NCI-H345 (cell line): ENCODE measurements at places on chromosomes 6 and 20.

- DNase-seq = no peak
These were observed 4.6 kb upstream of the REV3L start for GRCh38 chr6:111487661-111488060.

DNA sequence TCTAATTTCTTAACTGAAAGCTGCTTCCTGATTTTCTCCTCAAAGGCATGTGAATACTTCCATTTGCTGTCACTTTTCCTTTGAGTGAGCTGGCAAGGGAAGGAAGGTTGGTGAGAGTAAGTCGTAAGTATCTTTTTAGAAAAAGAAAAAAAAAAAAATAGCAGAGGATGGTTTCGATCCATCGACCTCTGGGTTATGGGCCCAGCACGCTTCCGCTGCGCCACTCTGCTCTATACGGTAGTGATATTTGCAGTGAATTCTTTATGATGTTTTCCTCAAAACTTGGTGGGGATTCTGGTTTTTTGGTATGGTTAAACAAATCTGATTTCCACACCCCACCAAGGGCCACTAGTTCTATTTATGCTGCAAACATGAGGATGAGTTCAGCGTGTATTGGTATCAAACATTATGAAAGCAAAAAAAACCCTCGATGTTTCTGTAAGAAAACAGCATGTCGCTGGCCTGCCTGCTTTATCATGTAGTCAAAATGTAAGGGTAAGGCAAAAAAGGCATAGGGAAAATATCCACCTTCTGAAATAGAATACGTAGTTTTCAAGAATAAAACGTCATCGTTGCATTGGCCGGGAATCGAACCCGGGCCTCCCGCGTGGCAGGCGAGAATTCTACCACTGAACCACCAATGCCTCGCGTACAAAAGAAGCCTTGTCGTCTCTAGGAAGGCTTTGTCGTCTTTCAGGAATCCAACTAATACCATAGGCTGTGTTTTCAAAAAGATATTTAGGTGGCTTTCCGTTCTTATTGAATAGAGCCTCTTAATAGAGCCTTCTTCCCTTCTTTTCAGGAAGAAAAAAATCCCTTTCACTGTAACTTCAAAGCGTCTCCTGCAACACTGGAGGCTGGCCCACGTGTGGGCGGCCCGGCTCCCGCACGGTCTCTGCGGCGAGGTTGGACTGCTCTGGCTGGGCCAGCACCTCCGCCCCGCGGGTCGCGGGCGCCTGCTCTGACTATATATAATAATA lies 9.6 kb downstream of the OR2B2 start:
- peak; percentile 81 for DNase-seq

DNA sequence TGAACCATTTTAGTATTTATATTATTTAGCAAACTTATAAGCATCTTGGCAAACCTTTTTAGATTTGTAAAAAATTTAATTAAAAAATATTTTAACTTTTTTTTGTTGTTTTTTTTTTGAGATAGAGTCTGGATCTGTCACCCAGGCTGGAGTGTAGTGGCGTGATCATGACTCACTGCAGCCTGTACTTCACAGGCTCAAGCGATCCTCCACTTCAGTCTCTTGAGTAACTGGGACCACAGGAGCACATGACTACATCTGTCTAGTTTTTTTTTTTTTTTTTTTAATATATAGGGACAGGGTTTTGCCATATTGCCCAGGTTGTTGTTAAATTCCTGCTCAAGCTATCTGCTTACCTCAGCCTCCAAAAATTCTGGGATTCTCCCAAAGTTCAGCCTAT lies 161.1 kb downstream of the EYS start:
- DNase-seq = no peak

- DNase-seq = peak; percentile 63
These were observed 507.3 kb upstream of the CITED2 start for GRCh38 chr6:139881728-139882211.

- DNase-seq = peak; percentile 73
These were observed 2.9 kb downstream of the EEF1A2 start for GRCh38 chr20:63495741-63496595.

DNA sequence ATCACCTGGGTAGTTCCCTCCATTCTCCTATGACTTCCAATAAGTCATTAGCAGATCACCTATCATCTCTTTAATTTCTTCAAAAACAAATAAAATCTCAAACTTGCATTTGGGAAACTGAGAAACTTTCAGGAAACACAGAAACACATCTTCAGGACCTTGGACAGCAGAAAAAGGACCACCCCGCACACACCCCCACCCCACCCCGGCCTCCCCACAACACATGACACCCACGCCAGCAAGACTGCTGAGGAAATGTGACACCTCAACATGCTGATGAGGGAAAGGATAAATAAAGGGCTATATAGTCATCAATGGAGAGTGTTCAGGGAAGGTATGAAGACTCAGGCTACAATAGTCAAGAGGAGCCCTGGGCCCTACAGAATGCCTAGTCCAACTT lies 15.6 kb upstream of the TRIM39 start:
- no peak for DNase-seq

DNA sequence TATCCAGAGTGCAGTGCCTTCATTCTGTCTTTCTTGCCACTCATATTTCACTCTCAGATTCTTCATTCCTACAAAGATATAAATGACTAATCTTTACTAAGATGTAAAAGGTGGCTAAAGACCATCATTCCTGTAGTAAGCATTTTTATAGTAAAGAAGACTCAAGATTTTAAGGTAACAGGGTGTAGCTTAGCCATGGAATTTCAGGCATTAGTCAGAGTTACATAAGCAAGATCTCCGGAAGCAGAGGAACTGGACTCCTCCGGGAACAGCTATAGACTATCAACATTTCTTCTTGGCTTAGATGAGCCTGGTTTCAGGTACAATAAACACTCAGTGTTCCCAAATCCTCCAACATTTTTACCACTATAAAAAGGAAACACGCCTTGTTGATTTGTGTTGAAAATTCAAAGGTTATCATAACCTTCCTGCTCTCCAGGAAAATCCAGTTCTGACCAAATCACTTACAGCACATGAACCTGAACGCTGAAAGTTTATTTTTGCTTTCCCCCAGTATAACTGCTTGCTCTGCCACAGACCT lies 23.7 kb downstream of the SERPINB1 start:
- no peak for DNase-seq

GRCh38 chr6:16514249-16514648 lies 247.0 kb downstream of the ATXN1 start:
- DNase-seq = no peak

DNA sequence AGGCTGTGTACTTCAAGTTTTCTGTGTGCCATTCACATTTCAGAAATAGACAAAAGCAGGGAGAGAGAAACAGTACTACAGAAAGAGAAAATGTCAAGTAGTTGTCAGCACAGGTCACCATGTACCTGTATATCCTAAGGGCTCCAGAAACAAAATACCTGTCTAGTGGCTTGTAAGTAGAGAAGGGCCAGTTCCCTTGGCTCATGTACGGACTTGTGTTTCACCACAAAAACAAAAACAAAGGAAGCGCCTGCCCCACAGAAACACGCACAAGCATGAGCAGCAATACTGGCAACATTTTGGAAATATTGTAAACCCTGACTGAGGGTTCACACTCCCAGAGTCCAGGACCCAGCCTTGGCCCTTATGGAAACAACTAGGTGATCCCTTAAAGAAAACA lies 44.3 kb downstream of the CNKSR3 start:
- peak; percentile 53 for DNase-seq

GRCh38 chr20:34493646-34494045 lies 22.6 kb upstream of the DYNLRB1 start:
- no peak for DNase-seq

- DNase-seq = peak; percentile 73
These were observed 7.3 kb upstream of the YTHDF1 start for GRCh38 chr20:63223121-63223825.

- no peak for DNase-seq
These were observed 71.9 kb upstream of the CNR1 start for GRCh38 chr6:88238065-88238464.

- DNase-seq = no peak
These were observed 124.1 kb downstream of the PREX1 start for GRCh38 chr20:48703511-48704219.

DNA sequence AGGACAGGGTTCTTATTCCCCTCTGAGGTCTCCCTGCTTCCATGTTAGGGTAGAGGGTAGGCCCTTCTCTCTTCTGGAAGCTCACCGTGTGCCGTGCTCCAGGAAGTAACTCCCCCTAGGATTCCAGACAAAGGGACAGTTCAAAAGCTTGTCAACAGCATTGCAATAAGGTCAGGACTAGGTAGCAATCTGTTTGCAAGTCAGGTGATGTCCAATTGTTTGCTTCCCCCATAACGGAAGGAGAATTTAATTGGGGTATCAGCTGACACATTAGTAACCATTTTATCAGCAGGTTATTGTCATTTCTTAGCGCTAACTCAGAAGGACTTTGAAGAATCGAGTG lies 41.9 kb downstream of the SYNJ2 start:
- DNase-seq = no peak

DNA sequence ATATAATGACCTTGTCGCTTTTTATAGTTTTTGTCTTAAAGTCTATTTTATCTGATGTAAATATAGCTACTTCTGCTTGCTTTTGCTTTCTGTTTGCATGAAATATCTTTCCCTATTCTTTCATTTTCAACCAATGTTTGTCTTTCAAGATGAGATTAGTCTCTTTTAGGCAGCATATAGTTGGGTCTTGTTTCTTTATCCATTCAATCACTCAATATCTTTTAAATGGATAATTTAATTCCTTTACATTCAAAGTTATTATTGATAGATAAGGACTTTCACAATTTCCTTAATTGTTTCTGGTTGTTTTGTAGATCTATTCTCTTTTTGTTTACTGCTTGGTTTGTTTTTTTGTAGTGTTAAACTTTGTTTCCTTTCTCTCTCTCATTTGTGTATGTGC lies 43.5 kb upstream of the TPD52L1 start:
- DNase-seq = no peak

GRCh38 chr6:125312478-125312877 lies 10.7 kb upstream of the HDDC2 start:
- no peak for DNase-seq

DNA sequence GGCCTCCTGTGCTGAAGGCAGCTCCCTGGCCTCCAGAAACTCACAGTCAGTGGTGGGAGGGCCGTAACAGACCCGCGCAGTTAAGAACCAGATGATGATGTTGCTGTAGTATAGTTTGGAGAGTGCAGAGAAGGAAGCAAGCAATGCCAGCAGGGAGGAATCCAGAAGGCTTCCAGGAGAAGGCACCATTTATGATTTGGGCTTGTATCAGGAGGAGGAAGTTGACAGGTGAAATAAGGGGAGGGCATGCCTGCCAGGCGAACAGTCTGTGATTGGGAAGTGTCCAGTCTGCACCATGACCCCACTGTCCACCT lies 13.3 kb upstream of the BAK1 start:
- no peak for DNase-seq

- DNase-seq = no peak
These were observed 58.2 kb downstream of the LINC00237 start for GRCh38 chr20:21047981-21048380.

DNA sequence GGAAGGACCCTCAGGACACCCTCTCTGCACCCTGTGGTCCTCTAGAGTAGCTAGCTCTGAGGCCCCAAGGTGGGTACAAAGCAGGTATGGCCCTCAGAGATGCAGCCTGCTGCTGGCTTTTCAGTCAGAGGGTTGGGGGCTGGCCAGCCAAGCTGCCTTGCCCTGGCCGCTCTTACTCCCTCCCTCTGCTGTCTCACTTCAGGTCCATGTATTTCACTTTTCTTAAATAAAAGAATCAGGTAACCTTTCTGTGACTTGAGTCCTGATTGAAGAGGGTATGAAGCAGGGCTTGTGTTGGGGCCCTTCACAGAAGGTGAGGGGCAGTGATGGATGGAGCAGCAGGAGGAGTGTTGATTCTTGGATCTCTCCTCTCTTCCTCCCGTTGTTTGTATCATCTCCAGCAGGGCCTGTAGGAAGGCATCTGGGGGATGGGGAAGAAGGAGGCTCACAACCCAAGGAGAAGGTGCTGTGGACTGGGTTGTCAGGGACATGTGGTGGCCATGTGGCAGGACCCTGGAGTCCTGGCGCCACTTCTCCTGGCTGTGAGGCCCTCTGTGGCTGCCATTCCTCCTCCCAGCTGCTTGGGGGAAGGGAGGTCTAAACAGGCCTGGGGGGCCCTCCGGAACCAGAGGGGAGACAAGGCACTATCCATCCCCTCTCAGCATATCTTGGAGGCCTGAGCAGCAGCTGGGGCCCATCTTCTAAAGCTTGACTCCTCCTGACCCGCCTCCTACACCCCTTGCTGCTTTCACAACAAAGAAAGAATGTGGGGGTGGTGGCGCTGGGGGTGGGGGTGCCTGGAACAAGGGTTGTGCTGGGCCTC lies 1.1 kb upstream of the PTK7 start:
- DNase-seq = no peak

DNA sequence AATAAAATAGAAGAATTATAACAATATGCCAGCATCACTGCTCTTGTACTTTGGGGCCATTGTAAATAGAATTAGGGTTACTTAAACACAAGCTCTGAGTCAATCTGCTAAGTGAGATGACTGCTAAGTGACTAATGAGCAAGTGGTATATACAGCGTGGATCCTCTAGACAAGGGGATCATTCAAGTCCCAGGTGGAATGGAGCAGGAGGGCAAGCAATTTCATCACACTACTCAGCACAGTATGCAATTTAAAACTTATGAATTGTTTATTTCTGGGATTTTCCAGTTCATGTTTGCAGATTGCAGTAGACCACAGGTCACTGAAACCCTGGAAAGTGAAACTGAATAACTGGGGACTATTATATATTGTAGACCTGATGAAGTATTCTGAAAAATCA lies 235.3 kb downstream of the BTBD3 start:
- no peak for DNase-seq

- DNase-seq = peak; percentile 83
These were observed 42.5 kb downstream of the EIF2S2 start for GRCh38 chr20:34069341-34070078.

- DNase-seq = peak; percentile 76
These were observed 230.4 kb upstream of the CST7 start for GRCh38 chr20:24718696-24719095.

DNA sequence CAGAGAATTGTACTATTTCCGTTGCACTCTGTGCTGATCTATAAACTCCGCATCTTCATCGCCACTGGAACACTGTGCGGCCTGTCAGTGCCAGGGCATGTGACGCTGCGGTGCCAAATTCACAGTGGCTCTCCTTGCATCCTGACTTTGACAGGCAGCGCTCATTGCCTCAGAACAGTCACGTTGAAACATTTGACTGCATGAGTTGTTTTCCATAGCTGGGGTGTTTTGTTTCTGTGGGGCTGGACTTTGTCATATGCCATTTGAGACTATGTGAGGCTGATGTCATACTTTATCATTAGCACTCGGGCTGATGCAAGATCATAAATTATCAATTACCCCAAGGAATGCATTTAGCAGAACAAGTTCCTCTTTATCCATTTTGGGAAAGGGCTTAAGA lies 32.7 kb downstream of the CFAP61 start:
- no peak for DNase-seq

DNA sequence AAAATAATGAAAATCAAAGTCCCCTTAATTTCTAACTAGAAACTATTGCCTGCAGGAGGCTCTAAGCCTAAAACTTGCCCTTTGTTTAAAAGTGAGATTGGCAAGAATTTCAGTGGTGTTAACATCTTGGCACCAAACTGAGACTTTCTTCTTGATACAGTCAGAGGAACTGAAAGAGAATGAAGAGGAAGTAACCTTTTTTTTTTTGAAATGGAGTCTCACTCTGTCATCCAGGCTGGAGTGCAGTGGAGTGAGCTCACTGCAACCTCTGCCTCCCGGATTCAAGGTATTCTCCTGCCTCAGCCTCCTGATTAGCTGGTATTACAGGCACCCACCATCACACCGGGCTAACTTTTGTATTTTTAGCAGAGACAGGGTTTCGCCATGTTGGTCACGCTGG lies 3.6 kb downstream of the DOP1A start:
- no peak for DNase-seq

GRCh38 chr6:32519118-32519909 lies 10.8 kb downstream of the HLA-DRB5 start:
- DNase-seq = no peak
